Stimulated activated CD8-positive, alpha-beta memory T cell treated with anti-CD3 and anti-CD28 coated beads, Interleukin-4, amount 100 ng/mL, for 1 hour (primary cell): ENCODE measurements at places on chromosomes 16 and 17.

- no peak for DNase-seq
Observed at GRCh38 chr16:85872734-85873133, 26.2 kb upstream of the IRF8 start.

DNA sequence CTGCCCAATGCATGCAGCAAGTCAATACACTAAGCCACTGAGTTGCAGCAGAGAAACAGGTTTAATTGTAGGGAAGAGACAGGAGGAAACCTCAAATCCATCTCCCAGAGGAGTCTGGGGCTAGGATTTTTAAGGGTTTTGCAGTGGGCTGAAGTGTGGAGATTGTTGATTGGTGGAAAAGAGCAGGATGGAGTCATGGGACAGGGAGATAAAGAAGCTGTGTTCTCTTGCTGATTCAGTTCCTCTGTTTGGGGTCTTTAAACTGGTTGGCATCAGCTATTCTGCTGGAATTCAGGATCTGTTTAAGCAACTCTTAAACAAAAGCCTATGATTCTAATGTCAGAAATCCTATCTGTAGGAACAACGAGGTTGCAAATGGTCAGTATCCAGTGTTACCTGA, 180.8 kb upstream of the CACNG3 start:
- DNase-seq = no peak

DNA sequence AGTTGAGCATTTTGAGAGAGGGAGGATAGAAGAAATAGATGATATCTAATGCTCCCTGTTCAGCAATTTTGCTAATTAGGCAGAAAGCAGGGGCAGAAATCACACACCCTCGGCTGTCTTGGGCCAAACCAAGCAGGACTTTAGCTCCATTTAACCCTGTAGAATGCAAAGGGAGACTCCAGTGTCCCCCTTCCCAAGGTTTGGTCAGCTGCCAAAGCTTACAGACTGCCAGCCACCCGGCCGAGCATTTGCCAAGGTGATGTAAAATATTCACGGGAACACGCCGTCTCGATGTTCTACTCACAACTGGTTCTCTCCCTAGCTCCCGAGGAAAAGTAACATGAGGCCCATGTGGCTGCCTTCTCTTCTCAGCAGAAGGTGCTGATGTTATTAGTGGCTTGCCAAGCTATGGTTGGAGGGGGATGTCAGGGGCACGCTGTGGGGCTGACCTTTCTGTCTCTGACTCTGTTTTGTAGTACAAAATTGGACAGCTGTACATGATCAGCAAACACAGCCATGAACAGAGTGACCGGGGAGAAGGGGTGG, 155.3 kb downstream of the PITPNC1 start:
- no peak for DNase-seq

GRCh38 chr16:69204172-69204571, 17.2 kb downstream of the SNTB2 start:
- no peak for DNase-seq

DNA sequence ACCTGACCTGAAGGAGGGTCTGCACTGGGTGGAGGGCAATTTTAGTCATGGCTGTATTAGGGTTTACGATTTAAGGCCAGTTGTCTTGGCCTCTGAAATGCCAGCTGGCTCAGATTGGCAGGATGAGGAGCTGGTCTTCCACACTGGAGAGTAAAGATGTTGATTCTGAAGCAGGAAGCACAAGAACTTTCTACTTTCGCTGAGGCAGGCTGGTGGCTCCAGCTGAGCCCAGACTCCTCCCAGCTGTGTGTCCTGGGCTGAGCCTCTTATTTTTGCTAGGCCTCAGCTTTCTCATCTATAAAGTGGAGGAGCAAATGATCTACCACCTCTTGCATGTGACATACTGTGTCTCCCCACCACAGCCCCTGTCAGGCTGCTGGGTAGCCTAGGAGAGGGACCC, 74.4 kb downstream of the MRM1 start:
- no peak for DNase-seq

- no peak for DNase-seq
Observed at GRCh38 chr17:77571155-77571981, 387.1 kb upstream of the TNRC6C start.

DNA sequence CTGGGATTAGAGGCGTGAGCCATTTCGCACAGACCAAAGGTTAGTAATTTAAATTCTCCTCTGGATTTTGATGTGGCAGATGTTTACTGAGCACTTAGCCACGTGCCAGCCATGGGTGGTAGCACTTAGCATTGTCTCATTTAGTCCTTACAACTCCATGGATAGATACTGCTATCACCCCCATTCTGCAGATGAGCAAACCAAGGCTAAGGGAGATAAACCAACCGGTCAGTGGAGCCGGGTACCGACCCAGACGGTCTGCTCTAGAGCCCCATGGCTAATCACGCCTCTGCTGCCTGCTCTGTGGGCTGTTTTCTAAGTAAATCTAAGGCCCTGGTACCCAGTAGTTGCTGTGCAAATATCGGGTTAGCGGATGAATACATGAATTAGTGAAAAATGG, 12.6 kb upstream of the ADGRG1 start:
- no peak for DNase-seq

DNA sequence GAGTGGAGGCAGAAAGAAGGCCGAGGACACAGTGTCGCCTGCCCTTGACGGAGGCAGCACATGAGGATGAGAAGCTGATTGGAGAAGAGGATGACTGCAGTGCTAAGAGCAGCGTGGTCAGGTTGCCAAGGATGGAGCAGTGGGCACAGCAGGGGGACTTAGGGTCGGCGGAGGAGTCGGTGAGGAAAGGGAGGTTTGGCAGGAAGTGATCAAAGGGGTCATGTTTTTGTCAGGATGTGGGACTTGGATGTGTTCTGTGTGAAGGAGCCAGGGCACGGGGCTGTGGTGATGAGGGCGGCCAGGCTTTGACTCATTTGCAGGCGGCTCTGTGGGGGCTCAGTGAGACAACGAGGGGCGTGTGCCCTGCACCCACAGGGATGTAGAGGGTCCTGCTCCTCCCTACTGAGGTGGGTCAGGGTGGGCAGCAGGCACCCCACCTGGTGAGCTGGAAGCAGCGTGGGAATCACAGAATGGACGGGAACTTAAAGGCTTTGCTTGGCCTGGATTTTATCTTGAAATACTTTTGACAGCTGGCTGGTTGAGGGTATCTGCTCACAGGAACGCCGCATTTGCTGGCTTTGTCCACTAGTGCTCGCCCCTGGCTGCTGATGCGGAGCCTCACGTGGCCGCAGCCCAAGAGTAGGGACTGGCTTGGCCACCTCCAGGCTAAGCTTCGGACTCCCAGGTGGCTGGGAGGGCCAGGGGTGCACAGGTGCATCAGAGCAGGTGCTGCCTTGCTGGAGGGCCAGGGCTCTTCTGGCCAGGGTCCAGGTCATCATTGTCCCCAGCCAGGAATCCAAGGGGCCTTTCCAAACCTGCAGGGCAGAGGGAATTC, 6.0 kb downstream of the MPG start:
- no peak for DNase-seq

- no peak for DNase-seq
Observed at GRCh38 chr17:8883353-8883752, 15.9 kb upstream of the PIK3R6 start.

GRCh38 chr16:50323335-50324011, 45.3 kb downstream of the BRD7 start:
- no peak for DNase-seq

DNA sequence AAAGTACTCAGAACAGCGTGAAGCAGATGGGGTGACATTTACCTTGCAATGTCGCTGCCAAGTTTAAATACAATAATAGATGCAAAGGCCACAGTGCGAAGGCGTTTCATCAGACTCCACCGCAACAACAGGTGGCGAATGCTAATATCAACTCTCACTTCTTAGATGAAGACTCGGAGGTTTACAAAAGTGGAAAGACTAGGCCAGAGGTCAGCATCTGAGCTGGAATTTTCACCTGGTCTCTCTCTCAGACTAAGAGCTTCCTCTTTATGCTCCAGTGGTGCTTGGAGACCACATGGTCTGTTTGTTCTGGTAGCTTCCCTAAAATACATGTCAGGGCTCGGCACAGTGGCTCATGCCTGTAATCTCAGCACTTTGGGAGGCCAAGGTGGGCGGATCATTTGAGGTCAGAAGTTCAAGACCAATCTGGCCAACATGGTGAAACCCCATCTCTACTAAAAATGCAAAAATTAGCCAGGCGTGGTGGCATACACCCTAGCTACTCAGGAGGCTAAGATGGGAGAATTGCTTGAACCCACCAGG, 169.1 kb downstream of the XYLT1 start:
- no peak for DNase-seq

- DNase-seq = no peak
Observed at GRCh38 chr17:50582741-50583140, 22.2 kb downstream of the CACNA1G start.

DNA sequence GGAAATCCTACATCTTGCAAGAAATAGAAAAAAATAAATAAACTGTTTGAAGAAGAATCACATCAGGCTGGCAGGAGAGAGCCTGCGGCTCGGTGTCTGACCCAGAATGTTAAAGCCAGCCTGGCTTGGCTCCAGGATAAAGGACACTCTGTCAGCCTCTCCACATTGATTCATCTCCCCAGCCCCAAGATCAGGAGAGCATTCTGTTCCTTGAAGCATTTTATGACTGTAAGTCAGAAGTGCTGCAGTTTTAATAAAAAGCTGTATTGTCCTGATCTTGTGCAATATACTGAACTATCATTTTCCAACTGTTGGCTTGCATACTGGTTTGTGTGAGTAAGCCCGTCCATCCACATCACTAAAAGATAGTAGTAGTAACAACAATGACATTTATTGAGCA, 426.6 kb downstream of the HAPSTR1 start:
- no peak for DNase-seq

DNA sequence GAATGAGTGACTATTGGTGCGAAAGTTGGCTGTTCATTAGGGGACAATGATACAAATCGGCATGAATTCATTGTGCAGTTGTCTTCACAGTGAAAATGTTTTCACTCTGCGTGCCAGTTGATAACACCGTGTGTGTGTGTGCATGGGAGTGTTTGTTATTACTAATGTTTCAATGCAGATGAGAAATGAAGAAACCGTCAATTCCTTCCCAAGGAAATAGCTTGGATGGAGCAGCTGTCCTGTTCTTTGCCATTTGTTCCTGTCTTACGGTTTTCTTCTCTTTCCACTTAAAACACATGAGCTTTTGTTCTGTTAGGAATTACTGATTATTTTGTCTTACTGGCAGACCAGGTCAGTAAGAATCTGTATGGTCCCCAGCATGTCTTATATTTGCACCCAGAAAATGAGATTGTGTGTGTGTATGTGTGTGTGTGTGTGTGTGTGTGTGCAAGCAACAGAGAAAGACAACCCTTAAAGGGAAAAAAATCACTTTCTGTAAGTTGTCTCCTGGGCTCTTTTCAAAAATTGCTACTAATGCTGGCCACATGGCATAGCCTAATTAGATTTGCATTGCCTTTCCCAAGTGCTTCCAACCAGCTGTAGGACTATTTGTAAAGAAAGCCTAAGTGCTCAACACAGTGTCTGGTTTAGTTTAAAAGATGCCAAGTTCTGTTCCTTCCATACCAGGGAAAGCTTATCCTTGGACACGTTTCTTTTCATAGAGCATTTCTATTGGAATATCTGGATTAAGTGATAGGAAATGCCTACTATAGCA, 23.8 kb downstream of the SHISA9 start:
- DNase-seq = no peak

DNA sequence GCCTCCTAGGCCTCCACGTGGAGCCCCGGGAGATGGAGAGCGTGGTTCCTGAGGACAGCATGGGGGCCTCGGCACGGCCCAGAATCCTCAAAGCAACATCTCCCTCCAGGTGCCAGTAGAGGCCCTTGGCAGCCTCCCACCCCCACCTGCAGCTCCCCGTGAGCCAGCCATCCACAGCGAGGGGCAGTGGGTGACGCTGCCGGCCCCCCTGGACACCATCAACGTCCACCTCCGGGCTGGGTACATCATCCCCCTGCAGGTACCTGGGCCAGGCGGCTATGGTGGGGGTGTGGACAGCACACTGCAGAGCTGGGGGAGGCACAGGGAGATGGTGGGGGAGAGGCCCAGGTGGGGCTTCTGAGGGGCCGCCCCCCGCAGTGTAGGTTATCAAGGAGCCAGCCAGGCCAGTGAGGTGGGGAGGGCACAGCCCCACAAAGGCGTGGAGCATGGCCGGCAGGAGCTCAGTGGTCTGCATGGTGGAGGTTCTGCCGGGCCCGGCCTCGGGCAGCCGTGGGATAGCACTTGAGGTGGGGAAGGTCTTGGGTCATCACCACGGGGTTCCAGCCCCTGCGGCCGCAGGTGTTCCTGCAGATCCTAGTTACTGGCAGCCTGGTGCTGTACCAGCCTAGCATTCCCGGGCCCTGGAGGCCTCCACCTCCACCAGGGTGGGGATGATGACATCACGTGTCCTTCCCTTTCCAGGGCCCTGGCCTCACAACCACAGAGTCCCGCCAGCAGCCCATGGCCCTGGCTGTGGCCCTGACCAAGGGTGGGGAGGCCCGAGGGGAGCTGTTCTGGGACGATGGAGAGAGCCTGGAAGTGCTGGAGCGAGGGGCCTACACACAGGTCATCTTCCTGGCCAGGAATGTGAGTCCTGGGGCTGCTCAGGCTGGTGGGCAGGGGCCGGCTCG, 16.4 kb downstream of the GAA start:
- DNase-seq = no peak

- DNase-seq = no peak
Observed at GRCh38 chr16:23027386-23027785, 121.9 kb downstream of the USP31 start.

GRCh38 chr16:72061564-72061963, 1.5 kb upstream of the HPR start:
- DNase-seq = no peak

GRCh38 chr17:59024916-59025315, 81.8 kb downstream of the TRIM37 start:
- no peak for DNase-seq

GRCh38 chr16:31471875-31472708, at the start of gene TGFB1I1:
TGFB1I1 (plus strand) TSS chr16:31472152; CDS start chr16:31472189, 37 bp downstream.
- no peak for DNase-seq

DNA sequence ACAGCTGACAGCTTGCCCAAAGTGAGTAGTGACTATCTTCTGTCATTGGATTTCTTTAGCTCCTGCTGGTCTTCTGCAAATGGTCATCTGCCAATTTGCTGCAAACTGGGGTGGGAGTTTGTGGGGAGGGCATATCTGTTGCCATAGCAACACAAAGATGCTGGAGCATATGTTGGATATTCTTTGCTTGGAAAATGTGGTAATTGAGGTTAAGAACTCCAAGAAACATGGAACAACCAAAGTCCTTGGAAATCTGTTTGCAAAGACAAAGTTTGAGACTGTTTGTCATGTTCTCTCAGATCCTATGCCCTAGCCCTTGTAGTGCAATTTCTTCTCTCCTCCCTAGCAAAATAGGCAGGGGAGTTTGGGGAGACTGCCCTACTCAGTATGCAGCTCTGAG, 155.3 kb downstream of the PRKCB start:
- no peak for DNase-seq
